Hematopoietic multipotent progenitor cell treated with erythropoietin and hydrocortisone succinate and interleukin-3 and kit ligand, for 4 days (in vitro differentiated cells): ENCODE measurements at places on chromosomes 7 and 10.
A peak's percentile ranks its signal among the peaks of the same experiment; 100 is the strongest.

GRCh38 chr7:47179812-47180515 is 401.9 kb downstream of the TNS3 start:
- peak; percentile 78 for DNase-seq

- DNase-seq: no peak
These were observed 324.1 kb downstream of the PHF14 start for GRCh38 chr7:11297764-11298163.

DNA sequence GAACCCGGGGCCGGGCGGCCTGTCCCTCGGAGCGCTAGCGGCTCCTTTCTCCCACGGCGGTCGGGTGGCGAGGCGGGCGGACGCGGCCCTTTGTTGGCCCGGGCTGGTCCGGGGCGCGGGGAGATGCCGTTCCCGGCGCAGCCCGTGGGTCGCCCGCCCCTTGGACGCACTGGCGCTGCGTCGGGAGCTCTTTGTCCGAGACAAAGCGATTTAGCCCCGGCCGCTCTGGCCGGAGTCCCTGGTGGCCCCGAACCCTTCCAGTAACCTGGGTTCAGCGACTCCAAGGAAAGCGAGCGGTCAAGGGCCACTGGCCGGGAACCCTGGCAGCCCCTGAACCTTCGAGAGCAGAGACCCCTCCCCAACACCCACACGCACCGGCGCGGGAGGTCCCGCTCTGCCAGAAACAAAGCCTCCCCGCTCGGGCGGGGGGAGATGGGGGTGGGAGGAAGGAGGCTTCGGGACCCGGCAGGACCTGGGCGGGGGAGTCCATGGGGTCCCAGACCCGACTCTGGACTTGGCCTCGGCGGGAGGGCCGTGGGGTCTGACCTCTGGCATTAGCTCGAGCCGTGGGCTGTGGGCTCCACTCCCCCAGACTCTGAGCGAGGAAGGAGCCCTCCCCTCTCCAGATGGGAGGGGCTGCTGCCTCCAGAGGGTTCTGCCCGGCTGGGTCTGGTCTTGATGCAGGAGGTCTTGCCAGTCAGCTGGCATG is 836 bp downstream of the DPYSL4 start:
- DNase-seq: no peak

DNA sequence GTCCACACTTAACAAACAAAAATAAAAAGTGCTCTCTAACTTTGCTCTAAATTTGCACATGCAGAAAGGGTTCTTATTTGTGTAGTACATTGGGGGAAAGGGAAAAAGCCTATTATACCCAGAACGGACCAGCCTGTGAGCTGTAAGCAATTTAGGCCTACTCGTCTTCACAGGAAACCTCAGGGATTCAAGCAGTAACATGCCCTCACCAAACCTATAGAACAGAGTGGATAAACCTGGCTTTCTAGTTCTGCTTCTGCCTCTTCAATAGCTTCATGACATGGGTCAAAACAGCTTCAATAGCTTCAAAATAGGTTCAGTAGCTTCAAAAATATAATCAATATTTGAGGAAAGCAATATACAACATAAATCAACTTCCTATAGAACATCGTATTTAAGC is 163.7 kb downstream of the ARL4A start:
- DNase-seq: no peak

DNA sequence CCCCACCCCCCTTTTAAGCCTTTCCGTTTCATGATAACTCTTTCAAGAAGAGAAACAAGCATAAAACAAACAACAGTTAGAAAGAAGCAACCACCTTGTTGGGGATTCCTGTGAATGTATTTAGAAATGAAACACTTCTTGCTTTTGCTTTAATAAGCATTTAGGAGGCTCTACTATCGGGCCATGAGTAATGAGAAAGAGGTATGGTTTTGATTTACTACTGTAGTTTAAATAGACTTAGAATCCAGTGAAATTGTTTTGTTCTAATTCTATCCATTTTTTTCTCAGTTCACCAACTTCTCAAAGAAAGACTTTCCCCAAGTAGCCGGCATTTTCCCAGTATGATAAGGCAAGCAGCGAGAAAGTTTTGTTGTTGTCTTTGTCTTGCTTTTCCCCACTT is 168.7 kb upstream of the HABP2 start:
- DNase-seq: no peak

GRCh38 chr7:111266613-111267012 is 175.7 kb downstream of the LRRN3 start:
- DNase-seq: no peak

GRCh38 chr7:28548416-28548815 is 136.1 kb downstream of the CREB5 start:
- DNase-seq: no peak

DNA sequence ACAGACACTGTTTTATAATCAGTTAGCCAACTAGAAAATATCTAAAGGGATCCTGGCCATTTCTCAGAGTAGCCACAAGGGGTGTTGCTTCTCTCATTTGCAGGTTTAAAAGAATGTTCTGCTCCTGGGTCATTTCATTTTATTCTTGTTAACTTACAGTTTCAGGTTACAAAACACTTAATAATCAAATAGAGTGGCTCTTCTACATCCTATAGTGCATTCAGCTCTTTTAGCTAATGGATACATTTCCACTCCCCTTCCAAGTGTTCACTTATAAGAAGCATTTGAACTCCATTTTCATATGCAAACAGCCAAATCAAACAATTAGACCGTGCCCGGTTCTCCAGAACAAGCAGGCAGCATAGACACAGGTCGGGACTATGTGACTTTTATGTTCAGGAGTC is 117.5 kb downstream of the TRIL start:
- DNase-seq: peak; percentile 29

GRCh38 chr7:130838738-130839137 is 104.7 kb upstream of the KLF14 start:
- DNase-seq: no peak

- DNase-seq: no peak
These were observed at the start of gene EZH2 for GRCh38 chr7:148884049-148884298. EZH2 (minus strand) TSS chr7:148884291; CDS start chr7:148847298, 36,993 bp downstream.

DNA sequence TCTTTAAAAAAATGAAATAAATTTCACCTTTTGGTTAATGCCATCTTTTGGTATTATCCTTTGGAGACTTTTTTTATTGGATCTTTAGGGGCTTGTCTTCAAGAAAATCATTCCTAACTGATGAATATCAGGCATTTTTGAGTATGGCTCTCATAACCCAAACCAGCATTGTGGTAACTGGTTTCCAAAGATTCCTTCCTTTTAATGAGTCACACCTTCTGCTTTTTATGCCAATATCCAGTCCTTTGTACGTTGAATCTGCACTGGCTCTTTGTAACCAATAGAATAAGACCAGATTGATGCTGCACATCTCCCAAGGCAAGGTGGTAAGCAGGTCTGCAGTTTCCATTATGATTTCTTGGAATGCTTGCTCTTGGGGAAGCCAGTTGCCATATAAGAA is 89.1 kb downstream of the GPR158 start:
- DNase-seq: no peak
